NCI-H510A treated with DMSO at 0.1 percent for 48 hours (cell line): ENCODE measurements at places on chromosomes 4 and X.

GRCh38 chr4:10336471-10336870, 120.8 kb downstream of the ZNF518B start:
- DNase-seq, result no peak

GRCh38 chr4:8894424-8894816, 22.8 kb upstream of the HMX1 start:
- no peak for DNase-seq

DNA sequence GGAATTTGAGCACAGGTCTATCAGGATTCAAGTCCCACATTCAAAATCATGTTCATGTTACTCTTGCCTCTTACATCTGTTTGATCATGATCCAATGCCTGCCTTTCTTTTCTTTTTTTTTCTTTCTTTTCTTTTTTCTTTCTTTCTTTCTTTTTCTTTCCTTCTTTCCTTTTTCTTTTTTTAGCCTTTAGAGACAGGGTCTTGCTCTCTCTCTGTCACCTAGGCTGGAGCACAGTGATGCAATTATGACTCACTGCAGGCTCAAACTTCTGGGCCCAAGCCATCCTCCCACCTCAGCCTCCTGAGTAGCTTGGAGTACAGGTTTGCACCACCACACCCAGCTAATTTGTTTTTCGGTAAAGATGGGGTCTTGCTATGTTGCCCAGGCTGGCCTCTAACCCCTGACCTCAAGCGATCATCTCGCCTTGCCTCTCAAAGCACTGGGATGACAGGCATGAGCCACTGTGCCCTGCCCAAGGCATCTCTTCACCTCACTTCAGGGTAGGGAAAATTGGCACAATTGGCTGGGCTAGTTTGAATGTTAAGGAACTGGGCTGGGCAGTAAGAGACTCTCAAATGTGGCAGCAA, 359.2 kb downstream of the FBXW7 start:
- no peak for DNase-seq

- DNase-seq, result no peak
Measured at GRCh38 chrX:1476682-1477081, 24.0 kb upstream of the ASMTL start.

- DNase-seq, result no peak
Measured at GRCh38 chr4:159684061-159684460, 581.2 kb downstream of the RAPGEF2 start.

DNA sequence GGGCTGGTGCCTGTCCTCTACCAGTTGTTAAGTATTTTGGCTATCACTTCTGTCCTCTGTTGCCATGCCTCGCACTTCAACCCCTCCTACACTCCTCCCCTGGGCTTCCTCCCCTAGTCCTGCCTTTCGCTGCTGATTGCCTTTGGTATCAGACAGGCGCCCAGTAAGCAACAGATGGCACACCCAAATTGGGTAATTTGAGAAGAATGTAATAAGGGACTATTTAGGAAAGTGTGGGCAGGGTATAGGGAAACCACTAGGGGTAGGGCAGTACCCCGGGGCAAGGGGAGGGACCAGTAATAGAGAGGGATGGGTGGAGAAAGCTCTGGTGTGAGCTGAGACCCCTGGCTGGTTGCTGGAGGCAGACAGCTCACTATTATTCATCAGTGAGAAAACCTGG, 172.7 kb upstream of the USP9X start:
- no peak for DNase-seq

- DNase-seq, result no peak
Measured at GRCh38 chrX:66677430-66677829, 38.6 kb upstream of the EDA2R start.

DNA sequence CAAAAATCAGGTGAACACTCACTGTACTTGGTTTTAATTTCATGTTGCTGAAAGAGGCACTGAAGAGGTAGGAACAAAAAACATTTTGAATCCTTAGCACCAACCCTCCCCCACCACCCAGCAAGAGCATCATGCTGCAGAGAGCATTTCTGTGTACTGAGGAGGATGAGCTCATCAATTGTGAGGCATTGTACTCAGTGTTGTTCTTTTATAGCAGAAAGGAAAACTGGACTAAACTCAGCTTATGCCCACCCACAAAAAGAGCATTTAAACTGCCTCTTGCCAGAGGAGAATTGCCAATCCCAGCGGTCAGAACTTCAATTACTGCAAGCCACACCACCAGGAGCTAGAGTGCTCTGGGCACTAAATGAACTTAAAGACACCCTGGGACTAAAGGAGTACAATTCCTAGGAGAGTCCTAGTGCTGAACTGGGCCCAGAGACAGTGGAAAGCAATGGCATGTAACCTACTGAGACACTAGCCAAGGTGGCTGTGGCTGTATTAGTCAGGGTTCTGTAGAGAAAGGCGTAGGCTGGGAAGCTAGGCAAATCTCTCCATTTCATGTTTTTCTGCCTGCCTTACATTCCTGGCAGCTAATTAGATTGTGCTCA, 280.7 kb upstream of the KLHL4 start:
- no peak for DNase-seq

DNA sequence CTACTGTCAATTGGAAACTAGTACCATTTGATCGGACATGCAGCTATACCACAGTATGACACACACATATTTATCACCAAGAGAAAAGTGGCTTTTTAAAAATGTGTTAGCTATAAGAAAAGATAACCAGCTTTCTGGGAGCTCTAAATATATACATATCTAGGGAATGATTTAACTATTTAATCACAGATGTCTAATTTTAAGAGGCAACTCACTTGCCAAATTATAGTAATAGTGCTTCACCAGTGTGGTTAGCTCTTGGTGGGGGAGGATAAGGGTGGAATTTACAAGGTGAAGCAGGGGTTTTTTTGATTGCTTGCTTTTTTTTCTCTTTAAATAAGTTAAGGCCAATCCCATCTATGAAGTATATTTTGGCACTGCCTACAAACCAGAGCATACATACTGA, 547.7 kb upstream of the DIPK2B start:
- DNase-seq, result no peak

- no peak for DNase-seq
Measured at GRCh38 chrX:39896951-39897740, 200.6 kb downstream of the BCOR start.

GRCh38 chr4:13483136-13483767, 888 bp downstream of the RAB28 start:
- peak; percentile 5 for DNase-seq

- no peak for DNase-seq
Measured at GRCh38 chr4:9952415-9952950, 68.8 kb downstream of the SLC2A9 start.

- DNase-seq, result no peak
Measured at GRCh38 chr4:129748991-129749390, 653.0 kb downstream of the C4orf33 start.

DNA sequence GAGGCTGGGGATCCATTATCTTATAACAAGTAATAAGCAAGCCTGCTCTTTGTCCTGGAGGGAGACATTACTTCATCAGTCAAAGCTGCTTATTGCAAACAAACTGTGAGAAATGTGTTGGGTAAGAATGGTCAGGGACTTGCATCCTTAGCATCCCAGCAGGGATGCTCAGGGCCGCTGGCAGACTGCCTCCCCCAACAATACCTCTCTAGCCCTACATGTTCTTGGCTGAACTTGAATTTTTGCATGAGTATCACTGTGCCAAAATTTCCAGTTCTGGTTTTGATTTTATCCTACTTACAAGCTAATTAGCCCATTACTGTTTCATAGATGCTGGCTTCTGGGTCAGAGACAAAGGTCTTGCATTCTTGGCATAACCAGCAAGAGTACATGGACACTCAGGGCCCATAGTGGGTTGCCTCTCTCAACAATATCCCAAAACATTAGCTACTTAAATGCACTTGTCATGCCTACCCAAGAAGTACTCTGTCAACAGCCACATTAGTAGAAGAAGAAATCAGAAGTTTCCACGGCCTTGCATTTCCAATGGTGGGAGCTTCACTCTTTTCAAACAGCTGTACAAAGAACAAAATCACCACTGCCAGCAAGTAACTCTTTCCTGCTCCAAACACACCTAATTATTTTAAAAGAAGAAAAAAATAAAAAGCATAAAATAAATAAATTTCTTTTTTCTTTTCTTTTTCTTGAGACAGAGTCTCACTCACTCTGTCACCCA, 41.9 kb upstream of the NEUROG2 start:
- DNase-seq, result no peak

GRCh38 chrX:40267334-40268187, 169.8 kb upstream of the BCOR start:
- DNase-seq, result no peak
